Astrocyte (in vitro differentiated cells and primary cell): ENCODE measurements at places on chromosomes 4 and X. TPM values are rescaled to one million over a fixed set of nuclear protein-coding genes. Genes with fewer than 3 reads are reported as not detected.
A peak's percentile ranks its signal among the peaks of the same experiment; 100 is the strongest.

- H3K27me3 ChIP-seq: no peaks in the 10 kb centered on the region
- DNase-seq: no peak
- H3K4me3 ChIP-seq: no peak overlapping the region
- H3K36me3 ChIP-seq: no peaks in the 10 kb centered on the region
- peaks cover 7% of the 10 kb centered on the region for H3K4me1 ChIP-seq
- H3K27ac ChIP-seq: no peak overlapping the region
Measured at GRCh38 chrX:97527725-97528124, 644.0 kb downstream of the RPA4 start.

DNA sequence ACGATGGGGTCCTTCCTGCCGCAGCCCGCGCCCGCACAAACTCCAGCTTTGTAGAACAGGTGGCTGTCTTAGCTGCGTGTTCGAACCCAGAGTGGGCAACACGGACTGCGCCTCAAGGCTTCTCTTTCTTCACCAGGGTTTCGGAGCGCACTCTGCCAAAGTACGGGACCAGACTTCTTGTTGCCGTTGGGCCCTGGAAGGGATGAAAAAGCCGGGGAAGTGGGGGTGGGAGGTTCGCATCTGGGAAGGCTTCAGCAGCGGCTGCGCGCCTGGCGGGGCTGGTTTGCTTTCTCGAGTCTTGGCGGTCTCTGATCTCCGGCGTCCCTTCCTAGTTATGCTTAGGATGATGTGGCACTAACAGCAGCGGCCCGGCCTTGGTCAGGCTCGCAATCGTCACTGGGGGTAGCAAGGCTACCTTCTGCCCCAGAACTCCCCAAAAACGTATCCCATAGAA lies 673 bp downstream of the PARM1 start:
- peaks cover 49% of the 10 kb centered on the region for H3K27me3 ChIP-seq
- no peak overlapping the region for H3K27ac ChIP-seq
- peak overlapping the region; percentile 57 for H3K4me3 ChIP-seq

DNA sequence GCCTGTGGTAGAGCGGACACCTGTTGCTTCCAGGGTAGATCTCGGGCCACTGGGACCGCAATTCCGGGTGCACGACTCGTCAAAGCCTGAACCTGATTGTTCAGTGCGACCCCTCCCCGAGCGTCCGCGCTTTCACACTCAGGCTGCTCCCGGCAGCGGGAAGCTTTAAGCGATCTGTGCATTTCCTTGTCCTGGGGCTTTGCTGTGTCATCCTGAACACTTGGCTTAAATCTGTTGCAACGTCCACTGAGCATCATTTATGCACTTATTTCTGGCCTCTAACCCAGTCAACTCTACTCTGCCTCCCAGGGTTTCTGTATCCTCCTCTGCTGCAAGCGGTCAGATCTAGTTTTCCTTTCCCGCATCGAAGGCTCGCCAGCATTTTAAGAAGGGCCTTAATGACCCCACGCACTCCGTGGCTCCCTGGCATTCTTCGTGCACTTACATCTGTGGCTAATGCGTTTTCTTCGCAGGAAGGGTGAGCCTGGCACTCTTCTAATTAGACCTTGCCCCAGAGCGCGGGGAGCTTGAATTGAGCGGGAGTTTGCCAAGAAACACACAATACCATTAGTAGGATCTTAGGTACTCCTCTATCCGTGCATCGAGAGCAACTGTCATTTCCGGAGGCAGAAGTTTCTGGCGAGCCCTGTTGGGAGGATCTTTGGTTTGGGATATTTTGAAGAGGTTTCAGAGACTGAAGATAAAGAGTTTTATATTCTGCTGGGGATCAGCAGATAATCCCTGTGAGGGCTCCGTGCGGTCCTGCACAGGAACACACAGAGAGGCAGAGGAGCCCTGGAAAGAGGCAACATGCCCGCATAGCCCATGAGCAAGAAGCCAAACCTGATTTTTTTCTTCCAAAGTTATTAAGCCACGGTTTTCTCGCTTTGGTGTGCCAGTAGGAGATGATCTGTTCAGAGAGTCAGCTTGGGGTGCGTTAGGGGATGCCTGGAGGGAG lies 654 bp upstream of the DDIT4L start:
- no peak overlapping the region for H3K27ac ChIP-seq
- peaks cover 5% of the 10 kb centered on the region for H3K4me1 ChIP-seq
- no peak for DNase-seq
- no peaks in the 10 kb centered on the region for H3K27me3 ChIP-seq
- no peaks in the 10 kb centered on the region for H3K36me3 ChIP-seq
- H3K4me3 ChIP-seq: peak overlapping the region; percentile 70

DNA sequence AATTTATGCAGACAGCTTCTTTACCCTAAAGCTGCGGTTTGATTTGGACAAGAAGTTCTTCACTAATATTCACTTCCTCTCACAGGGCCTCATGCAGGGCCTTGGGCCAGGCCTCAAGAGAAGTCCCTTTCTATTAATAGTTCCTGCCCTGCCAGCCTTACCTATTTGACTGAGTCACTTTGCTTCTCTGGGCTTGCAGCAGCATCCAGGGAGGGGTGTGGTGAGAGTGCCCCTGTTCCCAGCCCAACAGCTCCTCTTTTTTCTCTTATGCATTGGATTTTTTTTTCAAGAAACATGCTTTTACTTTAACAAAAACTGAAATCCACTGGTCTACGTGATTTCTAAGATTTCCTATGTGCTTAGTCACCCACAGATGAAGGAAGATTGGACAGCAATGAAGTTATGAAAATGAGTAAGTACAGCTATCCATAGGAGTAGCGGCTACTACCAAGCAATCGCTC lies 26.7 kb downstream of the FAM156B start:
- peak overlapping the region; percentile 7 for H3K4me3 ChIP-seq
- no peaks in the 10 kb centered on the region for H3K27me3 ChIP-seq
- peak; percentile 53 for DNase-seq
- peaks cover 8% of the 10 kb centered on the region for H3K4me1 ChIP-seq

Gene SSX4
- total RNA-seq: not detected in 2 replicates

Gene ADH7
- total RNA-seq: not detected in 2 replicates

Gene SUPT20HL2
- total RNA-seq: not detected in 2 replicates

Gene FLNA
- 2,809 and 2,978 TPM in 2 replicates for total RNA-seq

Gene TRAM1L1
- 2.3 and 3.1 TPM in 2 replicates for total RNA-seq

Gene EREG
- total RNA-seq: 0.14 and 0.30 TPM in 2 replicates

Gene DMRTC1B
- total RNA-seq: not detected in 2 replicates
